ENCODE measurements at places on chromosomes 12 and 14. TPM values are rescaled to one million over a fixed set of nuclear protein-coding genes. Genes with fewer than 3 reads are reported as not detected.

MMP14 gene
- total RNA-seq, result 54.6 TPM

JAG2 gene
- total RNA-seq, result 13.0 TPM

HOXC5 gene
- not detected for total RNA-seq

TMPRSS12 gene
- total RNA-seq, result not detected

PTPRO gene
- not detected for total RNA-seq

ADAMTS20 gene
- 0.90 TPM for total RNA-seq
